A549 (cell line): ENCODE measurements at places on chromosomes 16 and 17. TPM values are rescaled to one million over a fixed set of nuclear protein-coding genes. Genes with fewer than 3 reads are reported as not detected.
A peak's percentile ranks its signal among the peaks of the same experiment; 100 is the strongest.

The SOX15 gene
- 0.19 to 0.30 TPM (median 0.22 TPM) in 3 replicates for polyA plus RNA-seq

The HBA2 gene
- polyA plus RNA-seq = 0.23 to 0.68 TPM in 2 of 3 replicates, not detected in the other

The ABCC11 gene
- 0.05 to 0.19 TPM (median 0.09 TPM) in 3 replicates for polyA plus RNA-seq

GRCh38 chr17:70558821-70559220 lies 389.5 kb downstream of the KCNJ2 start:
- DNase-seq = no peak

DNA sequence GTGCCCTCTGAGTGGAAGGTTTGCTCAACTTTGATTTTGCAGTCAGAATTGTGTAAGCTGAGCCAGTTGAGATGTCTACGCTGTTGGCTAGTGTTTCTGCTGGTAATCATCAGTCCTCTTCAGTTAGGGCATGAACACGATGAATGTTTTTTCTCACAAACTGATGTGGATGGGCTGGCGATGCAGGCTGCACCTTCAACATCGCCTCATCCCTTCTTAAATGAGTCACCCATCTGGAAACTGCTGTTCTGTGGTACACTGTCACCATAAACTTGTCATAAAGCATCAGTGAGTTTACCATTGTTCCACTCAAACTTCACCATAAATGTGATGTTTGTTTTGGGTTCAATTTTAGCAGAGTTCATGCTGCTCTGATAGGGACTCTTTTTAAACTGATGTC lies 8.4 kb downstream of the C16orf95 start:
- no peak for DNase-seq

GRCh38 chr17:2904135-2904534 lies 107.9 kb downstream of the RAP1GAP2 start:
- no peak for DNase-seq

- DNase-seq = no peak
Observed at GRCh38 chr16:27369806-27370205, 32.2 kb upstream of the IL21R start.

GRCh38 chr17:28577466-28577824 lies 750 bp upstream of the ALDOC start:
- DNase-seq = no peak

DNA sequence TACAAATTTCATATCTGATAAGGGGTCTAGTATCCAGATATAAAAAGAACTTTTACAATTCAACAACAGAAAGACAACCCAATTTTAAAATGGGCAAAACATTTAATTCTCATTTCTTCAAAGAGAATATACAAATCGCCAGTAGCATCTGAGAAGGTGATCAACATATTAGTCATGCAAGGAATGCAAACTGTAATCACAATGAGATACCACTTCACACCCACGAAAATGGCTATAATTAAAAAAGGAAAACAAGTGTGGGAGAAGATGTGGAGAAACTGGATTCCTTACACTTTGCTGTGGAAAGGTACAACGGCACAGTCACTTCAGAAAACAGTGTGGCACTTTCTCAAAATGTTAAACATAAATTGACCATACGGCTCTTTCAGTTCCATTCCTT lies 168.2 kb downstream of the VPS53 start:
- DNase-seq = no peak

GRCh38 chr16:85330006-85330693 lies 217.9 kb upstream of the CIBAR2 start:
- DNase-seq = no peak

- no peak for DNase-seq
Observed at GRCh38 chr16:23286131-23286532, 16.0 kb upstream of the SCNN1B start.

DNA sequence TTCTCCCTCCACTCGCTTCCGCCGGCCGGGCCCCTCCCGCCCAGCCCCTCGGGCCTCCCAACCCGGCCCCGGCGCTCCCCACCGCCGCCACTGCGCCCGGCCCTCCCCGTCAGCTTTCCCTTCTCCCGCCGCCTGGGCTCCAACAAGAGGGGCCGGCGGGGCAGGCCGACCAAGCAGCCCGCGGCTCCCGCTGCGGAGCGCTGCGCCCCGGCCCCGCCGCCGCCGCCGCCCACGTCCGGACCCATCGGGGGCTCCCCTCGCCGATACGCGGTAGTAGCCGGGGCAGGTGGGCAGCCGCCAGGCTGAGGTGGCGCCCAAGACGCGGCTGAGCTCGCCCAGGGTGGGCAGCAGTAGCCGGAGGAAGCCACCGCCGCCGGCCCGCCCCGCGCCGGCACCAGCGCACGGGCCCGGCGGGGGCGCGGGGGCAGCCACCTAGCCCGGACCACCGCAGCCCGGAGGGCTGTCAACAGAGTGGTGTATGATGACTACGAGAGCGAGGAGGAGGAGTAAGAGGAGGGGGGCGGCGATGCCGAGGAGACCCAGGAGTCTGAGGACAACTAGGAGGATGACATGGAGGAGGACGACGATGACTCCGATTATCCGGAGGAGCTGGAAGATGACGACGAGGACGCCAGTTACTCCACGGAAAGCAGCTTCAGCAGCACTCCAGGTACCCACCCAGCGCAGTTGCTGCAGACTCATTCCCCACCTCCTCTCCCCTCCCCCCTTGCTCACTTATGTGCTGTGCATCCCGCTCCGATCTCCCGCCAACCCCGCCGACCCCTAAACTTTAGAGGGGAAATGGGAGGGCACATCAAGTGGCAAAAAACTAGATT lies 498 bp downstream of the LRRC37B start:
- peak; percentile 45 for DNase-seq

DNA sequence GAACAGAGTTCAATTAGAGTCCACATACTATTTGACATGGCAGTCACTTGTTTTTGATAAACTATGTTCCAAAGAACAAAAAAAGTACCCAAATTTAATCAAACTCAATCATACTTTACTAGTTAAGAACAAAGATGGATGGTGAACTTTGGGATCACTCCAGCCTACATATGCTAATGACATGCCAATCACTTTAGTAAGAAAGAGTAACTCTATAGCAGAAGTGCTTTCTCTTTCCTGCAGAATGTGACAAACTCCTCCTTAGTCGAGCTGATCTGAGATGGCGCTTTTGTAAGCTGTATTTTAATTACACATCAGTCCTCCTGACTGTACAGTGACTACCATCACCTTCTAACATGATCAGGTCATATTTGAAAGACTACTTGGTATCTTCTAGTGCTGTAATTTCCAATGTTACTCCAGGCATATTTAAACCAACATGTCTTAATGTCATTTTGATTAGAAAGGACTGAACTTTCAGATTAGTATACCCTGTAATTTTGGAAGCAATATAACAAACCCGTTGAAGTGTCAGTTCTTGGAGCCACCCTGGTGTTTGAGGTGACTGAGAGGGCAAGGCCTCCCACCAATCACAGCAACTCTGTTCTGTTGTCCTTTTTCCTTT lies 4.1 kb downstream of the NETO2 start:
- DNase-seq = no peak

DNA sequence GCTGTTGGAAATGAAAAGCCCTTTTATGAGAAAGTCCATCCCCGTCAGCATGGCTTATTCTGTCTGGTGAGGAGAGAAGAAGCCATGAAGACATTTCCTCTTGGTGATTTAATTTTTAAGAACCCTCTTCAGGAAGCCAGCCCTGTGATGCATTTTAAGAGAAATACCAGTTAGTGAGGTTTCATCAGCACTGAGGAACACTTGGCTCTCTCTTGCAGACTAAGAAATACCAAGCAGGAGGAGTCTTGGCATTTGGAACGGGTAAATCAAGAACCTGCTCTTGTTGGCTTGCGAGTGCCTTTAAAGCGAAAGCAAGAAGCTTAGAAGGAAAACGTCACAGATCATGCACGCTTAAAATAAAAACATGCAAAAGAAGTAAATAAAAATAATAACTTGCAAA lies 17.5 kb downstream of the RAB11FIP3 start:
- DNase-seq = no peak

DNA sequence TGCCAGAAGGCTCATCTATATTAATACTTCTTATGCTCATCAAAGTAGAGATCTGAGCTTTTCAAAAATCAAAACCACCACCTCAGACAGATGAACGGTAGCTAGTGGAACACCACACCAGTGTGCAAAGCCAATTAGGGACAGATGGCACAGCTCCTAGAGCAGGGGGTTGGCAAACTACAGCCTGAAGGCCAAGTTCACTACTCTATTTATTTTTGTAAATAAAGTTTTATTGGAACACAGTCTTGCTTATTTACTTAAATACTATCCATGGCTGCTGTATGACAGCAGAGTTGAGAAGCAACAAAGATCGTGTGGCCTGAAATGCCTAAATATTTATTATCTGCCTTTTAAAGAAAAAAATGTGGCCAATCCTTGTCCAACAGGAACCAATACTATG lies 56.8 kb downstream of the AMFR start:
- no peak for DNase-seq

DNA sequence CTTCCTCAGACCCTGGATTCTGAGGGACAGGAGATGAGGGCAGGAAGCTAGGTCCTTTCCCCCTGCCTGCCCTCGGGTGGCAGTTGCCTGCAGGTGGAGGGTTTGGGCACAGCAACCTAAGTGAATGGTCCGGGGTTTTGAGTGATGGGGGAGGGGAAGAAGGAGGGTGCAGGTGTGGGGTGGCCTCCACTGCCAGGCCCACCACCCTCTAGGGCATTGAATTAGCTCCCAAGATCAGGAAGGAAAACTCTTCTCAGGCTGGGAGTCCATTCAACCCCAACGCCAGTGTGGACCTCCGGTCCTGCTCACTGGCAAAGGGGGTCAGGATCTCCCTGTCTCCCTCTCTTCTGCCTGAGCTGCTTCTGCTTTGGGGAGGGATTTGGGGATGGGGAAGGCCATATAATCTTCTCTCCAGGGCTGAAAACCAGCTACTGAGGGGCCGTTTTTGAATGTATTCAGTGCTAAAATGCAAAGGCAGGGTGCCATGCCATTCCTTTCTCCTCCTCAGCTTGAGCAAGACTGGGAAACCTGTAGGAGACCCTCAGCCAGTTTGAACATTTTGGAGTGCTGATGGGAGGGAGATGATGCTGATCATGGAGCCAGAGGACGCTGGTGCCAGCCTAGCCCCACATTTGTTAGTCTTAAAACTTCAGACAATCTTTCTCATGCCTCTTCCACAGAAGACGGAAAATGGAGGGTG lies 18.8 kb downstream of the GRB7 start:
- DNase-seq = no peak

- DNase-seq = peak; percentile 79
Observed at GRCh38 chr17:794876-795275, 12.7 kb downstream of the MRM3 start.

DNA sequence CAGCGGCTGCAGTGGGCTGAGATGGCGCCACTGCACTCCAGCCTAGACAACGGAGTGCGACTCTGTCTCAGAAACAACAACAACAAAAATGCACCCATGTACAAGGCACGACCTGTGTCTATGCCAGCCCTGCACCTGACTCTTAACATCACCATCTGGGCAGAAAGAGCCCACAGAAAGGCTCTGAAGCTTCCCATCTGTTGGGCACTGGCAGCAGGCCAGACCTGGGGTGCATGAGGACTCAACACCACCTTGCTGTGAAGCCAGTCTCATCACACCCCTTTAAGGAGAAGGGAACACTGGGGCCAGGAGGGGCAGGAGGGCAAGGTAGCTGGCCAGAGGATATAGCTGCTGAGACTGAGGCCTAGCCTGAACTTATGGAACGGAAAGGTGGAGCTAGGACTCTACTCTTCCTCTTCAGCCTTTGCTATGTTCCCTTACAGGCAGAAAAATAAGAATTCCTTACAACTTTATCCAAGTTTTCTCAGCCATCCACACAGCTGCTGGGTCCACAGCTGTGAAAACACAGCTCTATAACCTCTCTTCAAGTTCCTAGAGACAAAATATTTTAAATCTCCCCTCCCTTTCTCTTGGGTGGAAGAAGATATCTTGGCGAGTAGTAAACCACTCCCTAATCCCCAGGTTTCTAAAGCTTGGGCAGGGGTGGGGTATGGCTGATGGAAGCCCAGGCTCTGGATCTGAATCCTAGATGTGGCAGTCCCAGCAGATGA lies 2.8 kb downstream of the ELOB start:
- DNase-seq = no peak

DNA sequence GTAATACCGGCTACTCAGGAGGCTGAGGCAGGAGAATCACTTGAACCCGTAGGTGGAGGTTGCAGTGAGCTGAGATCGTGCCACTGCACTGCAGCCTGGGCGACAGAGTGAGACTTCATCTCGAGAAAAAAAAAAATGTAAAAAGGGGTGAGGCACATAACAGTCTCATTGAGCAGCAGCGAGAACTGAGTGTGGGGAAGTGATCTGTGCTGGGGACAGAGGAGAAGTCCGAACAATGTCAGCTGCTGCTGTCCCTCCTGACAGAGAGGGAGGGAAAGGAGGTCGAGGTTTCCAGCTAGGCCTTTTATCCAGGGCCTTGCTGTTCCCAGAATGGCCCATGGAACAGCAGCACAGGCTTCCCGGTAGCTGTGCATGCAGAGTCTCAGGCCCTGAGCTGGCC lies 14.0 kb downstream of the C16orf74 start:
- DNase-seq = no peak

- DNase-seq = no peak
Observed at GRCh38 chr16:26838931-26839330, 227.8 kb upstream of the C16orf82 start.

DNA sequence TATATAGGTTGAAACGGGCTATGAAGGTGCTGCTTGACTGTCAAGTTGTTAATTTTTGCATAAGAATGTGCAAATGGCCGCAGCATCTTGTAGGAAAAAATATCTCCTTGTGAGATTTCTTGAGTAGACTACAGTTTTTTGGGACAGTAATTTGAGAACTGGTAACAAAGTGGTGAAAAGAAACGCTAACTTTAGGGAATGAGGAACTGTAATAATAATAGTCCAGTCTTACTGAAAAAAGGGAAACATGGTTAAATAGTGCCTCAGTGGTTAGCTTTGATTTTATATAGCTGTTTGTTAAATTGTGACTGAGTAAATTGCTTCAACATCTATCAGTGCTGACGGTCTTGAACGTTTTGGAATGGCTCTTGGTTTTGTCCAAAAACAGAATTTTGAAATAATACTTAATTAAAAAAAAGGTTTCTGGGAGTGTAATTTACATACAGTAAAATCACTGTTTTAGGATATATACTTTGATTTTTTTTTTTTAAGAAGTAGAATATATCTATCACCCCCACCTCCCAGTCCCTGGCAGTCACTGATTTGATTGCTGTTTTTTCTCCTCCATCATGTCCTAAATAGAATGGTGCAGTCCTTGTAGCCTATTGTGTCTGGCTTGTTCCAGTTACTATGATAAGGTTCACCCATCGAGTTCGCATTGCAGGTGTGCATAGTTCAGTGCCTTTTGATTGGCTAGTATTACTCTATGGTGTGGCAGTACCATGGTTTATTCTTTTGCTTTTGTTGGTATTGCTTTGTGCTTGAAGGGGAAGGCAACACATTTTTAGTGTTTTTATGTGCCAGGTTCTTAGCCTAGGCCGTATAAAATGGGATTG lies 2.8 kb downstream of the HAPSTR1 start:
- no peak for DNase-seq

GRCh38 chr16:19488213-19488640 lies 33.7 kb downstream of the GDE1 start:
- DNase-seq = no peak
